T-helper 2 cell treated with Interferon-gamma antibody and Interleukin-4, amounts not matched to agents 5 μg/mL and 100 μg/mL, for 36 hours (primary cell): ENCODE measurements at places on chromosomes 3 and 15.

- DNase-seq = no peak
These were observed 79.0 kb downstream of the IGF1R start for GRCh38 chr15:98727115-98728040.

DNA sequence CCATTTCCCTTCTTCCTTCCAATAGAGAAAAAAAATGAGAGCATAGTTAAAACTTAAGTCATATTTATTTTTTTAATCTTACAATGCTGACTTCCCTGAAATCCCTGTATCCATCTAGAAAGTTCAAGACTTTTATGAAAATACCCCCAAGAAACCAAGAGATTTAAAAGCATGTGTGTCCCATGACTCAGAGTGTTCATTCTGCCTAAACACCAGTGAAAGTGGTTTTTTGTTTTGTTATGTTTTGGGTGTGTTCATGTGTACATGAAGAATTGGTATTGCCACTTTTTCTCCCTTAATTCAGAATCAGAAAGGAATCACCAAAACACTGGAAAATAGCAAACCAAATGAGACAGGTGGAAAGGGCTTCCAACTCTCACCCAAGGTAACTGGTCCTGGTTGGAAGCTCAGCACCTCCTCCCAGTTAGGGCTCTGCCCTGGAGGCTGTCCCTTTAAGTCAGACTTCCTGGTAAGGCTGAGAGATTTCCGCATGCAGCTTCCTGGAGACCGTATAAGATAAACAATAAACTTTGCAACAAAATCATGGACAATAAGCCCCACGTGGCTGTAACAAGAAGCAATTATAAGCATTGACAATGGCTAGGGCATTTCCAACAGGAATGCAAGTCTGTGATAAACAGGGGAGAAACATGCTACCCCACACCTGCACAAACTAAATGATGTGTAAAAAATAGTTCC lies 121.9 kb upstream of the ARHGEF3 start:
- DNase-seq = peak; percentile 33

DNA sequence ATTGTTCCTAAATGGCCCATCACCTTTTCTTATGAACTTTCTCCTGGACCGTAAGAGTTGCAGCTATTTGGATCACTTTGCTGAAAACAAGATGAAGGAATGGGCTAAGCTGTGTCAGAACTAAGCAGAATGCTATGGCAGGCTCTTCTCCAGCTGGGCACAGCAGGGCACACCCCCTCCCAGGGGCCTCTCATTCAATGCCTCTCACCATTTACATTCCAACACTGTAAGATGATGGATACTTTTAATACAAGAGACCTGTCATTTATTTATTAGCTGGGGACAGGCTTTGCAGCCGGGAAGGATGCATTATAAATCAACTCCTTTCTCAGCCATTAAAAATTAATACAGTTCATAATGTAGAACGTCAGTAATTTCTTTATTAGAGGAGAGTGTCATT lies 240.1 kb downstream of the NTRK3 start:
- no peak for DNase-seq

- no peak for DNase-seq
These were observed 52.7 kb downstream of the CHST2 start for GRCh38 chr3:143172062-143172794.

DNA sequence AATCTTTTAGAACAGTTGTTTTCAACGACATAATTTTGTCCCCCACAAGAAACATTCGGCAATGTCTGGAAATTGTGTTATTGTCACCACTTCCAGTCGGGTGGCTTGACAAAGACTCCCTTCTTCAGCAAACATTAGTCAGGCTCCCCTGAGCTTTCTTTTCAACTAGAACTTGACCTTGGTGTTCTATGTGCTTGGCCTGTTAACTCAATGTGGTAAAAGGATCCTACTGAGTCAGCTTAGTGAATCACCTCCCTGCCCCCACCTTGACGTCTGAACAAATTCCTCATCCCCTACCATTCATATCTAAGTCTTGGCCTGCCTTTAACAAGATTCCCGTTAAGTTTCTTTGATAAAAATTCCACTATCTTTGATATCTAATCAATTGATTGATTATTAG lies 465.0 kb upstream of the ROBO1 start:
- no peak for DNase-seq

- no peak for DNase-seq
These were observed 149.9 kb upstream of the SLC2A2 start for GRCh38 chr3:171176244-171176933.

- DNase-seq = no peak
These were observed 143.0 kb downstream of the LPP start for GRCh38 chr3:188296761-188297612.
